Stimulated activated CD8-positive, alpha-beta memory T cell treated with anti-CD3 and anti-CD28 coated beads, Interleukin-12 subunit alpha, Interleukin-12 subunit beta, amount 100 ng/mL, for 4 hours (primary cell): ENCODE measurements at places on chromosomes 16 and 17.

- DNase-seq, result no peak
These were observed 102.1 kb downstream of the YPEL2 start for GRCh38 chr17:59433586-59433985.

GRCh38 chr17:82366749-82367148 lies 4.8 kb upstream of the UTS2R start:
- DNase-seq, result no peak

DNA sequence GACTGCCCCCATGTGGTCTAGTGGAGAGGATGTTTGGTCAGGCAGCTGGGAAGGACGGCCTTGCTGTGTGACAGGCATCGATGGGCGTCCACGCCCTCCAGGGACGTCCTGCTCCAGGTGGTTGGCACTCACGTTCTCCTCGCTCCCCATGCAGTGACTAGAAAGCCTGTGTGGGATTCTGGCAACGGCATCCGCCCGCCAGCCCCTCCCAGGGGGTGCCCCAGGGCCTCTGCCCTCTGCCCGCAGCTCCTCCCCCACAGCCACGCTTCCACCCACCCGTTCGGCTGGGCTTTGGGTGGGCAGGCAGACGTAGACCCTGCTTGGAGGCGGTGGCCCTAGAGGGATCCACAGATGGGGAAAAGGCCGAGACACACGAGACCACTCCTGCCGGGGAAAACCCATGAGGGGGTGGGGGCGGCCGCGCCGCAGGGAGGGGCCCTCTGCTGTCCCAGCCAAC lies 4.7 kb upstream of the IL17C start:
- peak; percentile 66 for DNase-seq

DNA sequence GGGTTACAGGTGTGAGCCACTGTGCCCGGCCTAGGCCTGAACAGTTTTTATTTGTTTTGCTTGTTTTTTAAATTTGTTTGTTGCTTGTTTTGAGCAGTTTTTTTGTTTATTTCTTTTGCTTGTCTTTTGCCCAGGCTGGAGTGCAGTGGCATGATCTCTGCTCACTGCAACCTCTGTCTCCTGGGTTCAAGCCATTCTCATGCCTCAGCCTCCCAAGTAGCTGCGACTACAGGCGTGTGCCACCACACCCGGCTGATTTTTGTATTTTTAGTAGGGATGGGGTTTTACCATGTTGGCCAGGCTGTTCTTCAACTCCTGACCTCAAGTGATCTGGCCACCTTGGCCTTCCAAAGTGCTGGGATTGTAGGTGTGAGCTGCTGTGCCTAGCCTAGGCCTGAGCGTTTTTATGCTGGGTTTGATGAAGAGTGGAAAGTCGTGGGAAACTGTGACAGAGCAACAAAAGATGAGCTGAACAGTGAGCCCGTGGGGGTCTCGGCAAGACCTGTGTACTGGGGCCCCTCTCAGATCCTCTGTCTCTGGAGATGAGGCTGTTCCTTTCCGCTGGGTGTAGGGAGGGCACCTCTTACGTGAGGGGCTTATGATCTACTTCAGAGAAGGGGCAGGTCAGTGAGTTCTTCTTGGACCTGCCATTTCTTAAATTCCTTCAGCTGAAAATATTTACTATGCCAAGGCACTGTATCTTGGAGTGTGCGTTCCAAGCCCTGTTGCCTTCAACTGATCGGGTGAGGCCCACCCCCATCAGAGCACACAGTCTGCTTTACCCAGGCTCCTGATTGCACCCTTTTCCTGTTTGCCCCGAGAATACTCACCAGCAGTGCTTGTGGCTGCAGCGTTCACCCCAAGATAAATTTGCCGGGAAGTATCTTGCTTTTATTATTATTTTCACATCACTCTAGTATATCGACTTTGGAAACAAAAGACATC lies 322.1 kb downstream of the SEC14L1 start:
- DNase-seq, result no peak

DNA sequence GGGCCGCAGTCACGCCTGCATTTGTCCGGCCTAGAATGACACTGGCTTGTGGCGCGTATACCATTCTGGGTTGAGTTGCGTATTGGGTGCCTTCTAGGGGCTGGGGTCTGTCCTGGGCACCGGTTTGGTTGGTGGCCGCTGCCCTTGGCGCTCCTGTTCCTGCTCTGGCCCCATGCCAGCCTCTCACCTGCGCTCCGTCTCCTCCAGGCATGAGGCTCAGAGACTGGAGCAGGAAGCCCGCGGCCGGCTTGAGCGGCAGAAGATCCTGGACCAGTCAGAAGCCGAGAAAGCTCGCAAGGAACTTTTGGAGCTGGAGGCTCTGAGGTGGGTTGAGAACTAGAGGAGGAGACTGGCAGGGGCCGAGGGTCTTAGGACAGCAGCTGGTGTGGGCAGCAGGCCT lies 17.4 kb downstream of the CDIPT start:
- no peak for DNase-seq

DNA sequence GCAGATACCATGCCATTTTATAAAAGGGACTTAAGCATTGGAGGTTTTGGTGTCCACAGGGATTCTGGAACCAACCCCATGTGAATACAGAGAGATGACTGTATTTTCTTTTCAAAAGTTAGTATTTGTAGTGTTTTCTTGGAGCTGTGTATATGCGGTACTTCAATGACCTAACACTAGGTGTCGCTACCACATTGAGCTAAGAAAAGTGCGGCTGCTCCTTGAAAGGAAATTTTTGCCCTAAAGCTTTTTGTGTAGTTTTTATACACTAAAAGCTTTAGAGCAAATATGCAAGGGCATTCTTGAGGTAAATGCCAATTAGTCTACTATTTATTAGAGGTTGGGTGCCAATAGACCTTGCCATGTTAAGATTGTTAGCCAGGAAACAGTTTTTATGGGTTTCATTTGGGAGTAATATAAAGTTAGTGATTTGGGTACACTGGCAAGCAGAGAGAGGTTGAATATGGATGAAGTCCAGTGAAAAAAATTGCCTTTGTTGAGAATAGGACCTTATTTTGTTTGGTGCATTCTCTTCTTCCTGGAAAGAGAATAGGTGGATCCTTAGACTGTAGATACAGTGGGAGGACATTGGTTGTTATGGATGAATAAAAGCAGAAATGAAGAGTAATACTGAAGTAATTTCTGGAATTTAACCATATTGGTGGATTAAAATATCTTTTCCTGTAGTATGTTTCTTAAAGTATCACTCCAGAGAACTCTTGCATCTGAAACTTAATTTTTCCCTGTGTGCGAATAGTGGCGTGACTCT lies 43.3 kb downstream of the BCAS3 start:
- no peak for DNase-seq

- DNase-seq, result no peak
These were observed 80.8 kb upstream of the CRHR1 start for GRCh38 chr17:45703348-45703747.

DNA sequence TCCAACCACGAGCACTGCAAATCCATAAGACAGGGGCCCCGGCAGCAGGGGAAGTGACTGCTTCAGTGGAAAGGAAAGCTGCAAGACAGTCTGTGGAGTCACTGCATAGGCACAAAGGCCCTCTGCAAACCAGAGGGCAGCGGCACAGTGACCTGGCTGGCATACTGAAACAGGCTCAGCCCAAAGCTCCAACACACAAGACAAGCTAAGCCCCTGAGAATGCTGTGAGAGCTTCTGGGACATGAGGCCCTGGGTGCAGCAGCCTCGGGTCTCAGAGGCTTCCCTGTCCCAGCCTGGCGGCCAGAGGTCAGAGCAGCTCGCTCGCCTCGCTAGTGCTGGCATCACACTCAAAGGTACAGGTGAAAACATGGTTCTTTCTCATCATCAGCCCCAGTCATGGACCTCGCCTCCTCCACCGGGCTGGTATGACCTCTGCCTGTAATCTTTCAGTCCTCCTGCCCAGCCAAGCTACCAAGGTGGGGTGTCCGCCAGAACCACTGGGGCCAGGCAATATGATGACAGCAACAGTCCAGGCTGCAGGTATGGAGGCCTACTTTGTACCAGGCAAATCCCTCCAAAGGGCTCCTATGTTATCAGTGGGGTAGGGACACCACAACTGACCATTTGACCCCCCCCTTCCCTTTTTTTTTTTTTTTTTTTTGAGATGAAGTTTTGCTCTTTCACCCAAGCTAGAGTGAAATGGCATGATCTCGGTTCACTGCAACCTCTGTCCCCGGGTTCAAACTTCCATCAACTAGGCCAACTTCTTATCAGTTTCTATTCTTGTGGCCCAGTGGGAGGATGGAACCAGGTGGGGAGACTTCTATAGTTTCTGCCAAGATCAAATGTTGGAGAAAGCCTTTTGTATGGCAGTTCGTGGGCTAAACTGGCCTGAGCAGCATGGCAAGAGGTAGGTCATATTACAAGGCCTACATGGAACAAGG lies 19.2 kb downstream of the ST3GAL2 start:
- DNase-seq, result no peak

DNA sequence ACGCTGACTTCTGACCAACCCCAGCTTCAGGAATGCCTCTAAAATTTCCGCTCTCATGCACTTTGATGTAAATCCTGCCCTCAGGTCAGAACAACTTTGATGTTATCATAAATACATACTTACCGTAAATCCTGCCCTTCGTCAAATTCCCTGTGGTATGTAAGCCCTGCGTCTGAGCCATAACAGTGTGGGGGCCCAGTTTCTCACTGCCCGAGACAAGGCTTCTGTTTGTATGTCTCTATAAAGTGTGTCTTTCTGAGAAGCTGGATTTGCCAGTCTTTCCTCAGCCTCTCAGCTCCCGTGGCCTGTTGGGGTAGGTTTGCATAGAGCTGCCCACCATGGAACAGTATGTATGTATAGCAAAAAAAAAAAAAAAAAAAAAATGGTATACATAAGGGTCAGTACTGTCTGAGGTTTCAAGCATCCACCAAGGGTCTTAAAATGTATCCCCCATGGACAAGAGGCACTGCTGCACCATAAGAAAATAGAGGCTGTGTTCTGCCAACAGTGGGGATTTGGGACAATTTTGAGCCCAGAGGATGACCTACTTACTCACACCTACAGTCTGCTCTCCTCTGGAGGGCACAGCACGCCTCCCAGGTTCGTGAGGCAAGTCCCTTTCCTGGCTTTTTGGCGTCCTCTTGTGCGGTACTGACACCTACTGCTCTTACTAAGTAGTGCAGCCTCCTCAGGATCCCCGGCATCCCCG lies 17.5 kb downstream of the PRMT7 start:
- DNase-seq, result peak; percentile 50

GRCh38 chr17:3768341-3768740 lies 32.6 kb downstream of the ITGAE start:
- DNase-seq, result no peak

DNA sequence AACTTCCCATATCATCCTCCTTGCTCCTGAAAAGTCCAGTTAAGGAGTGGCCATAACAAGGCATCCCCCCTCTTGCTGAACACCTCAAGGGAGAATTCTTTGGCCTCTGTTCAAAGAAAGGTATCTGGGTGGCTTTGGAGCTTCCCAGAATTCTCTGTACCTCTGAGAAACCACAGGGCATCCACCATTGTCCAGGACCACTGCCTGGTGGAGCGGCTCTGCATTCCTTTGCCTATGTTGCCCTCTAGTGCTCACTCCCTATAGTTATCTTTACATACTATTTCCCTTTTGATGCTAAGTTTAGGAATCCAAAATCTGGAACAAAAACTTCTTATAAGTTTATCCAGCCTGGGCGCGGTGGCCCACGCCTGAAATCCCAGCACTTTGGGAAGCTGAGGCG lies 30.3 kb downstream of the CHD9NB start:
- DNase-seq, result no peak

- DNase-seq, result no peak
These were observed 8.5 kb upstream of the PIK3R6 start for GRCh38 chr17:8875957-8876356.

DNA sequence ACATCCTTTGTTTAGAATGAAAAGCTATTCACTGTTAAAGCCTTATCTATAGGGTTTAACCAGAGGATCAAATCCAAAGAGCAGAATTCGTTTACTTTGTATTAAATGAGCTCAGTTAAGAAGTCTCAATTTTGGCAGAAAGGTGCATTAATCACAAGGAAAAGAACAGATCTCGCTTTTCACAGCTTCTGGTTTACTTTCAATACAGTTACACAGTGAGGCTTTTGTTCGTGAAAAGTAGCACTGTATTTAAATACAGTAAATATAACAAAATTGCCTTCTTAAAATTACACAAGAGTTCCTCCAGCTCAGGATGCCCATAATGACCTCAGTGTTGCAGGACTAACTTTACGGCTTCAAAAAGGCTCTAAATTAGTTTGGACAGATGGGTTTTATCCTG lies 669.1 kb upstream of the SALL1 start:
- DNase-seq, result no peak

DNA sequence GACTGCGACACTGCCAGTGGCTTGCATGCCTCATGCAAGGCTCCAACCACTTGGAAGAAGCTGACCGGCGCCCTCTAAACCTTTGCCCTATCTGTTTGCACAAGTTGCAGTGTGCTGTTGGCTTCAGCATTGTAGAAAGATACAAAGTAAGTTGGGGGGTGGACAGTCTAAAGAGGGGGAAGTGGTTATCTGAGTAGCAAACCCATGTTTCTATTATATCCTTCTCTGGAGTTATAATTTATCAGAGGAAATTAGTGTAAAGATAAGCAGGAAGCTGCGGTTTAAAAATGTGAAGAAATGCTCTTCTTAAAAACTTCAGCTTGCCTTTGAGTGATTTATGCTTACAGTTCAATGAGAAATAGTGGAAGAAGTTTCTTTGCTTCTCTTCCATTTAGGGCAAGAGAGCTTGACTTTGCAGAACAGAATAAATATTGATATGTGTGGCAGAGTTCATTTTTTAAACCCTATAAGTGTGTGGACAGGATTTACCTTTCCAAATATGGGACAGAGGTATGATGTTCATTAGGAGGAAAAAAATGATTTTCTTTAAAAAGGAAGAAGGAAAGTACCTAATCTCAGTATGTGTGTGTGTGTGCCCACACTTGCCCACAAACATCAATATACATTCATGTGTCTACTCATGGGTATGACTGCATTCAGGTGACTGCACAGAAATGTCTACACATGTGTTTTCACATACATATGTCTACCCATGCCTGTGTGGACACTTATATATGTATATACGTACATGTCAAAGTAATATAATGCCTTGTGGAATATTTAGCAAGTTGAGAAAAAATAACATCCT lies 8.1 kb downstream of the AMZ2 start:
- no peak for DNase-seq
